ENCODE measurements at places on chromosomes 2 and 18. TPM values are rescaled to one million over a fixed set of nuclear protein-coding genes. Genes with fewer than 3 reads are reported as not detected.

The ARHGAP15 gene
- 225 TPM for total RNA-seq

The CFAP65 gene
- total RNA-seq, result not detected

The MEP1B gene
- total RNA-seq, result not detected

The SLC16A14 gene
- 0.14 TPM for total RNA-seq

The LRP2 gene
- total RNA-seq, result not detected

The RAPGEF4 gene
- not detected for total RNA-seq

The GALNT13 gene
- total RNA-seq, result 0.79 TPM

The KRTCAP3 gene
- 23.9 TPM for total RNA-seq

The TXNDC2 gene
- total RNA-seq, result not detected

The MROH2A gene
- total RNA-seq, result not detected
